ENCODE measurements at places on chromosomes 2 and 18. TPM values are rescaled to one million over a fixed set of nuclear protein-coding genes. Genes with fewer than 3 reads are reported as not detected.

Gene LIMS2
- 1.3 TPM for total RNA-seq

Gene SKOR2
- total RNA-seq: not detected

Gene ARHGEF33
- total RNA-seq: 1.4 TPM

Gene GNLY
- total RNA-seq: 0.24 TPM

Gene CCDC150
- total RNA-seq: 2.3 TPM

Gene CLASP1
- 27.4 TPM for total RNA-seq

Gene XDH
- 0.52 TPM for total RNA-seq

Gene NTSR2
- not detected for total RNA-seq

Gene ATG16L1
- 16.0 TPM for total RNA-seq

Gene FAM124B
- total RNA-seq: 0.26 TPM

Gene FBXO41
- total RNA-seq: 2.5 TPM

Gene CDK5R2
- not detected for total RNA-seq

Gene STEAP3
- total RNA-seq: 10.0 TPM

Gene NMUR1
- total RNA-seq: not detected

Gene PRKAG3
- total RNA-seq: 0.40 TPM

Gene NEU4
- not detected for total RNA-seq

Gene CFC1
- total RNA-seq: not detected

Gene HNMT
- total RNA-seq: 39.8 TPM

Gene MEP1B
- not detected for total RNA-seq

Gene TRAPPC12
- total RNA-seq: 75.2 TPM

Gene GKN1
- not detected for total RNA-seq

Gene ARHGAP25
- 1.4 TPM for total RNA-seq

Gene BOD1L2
- not detected for total RNA-seq

Gene CRACDL
- 0.24 TPM for total RNA-seq

Gene CRYBA2
- total RNA-seq: not detected

Gene FIGN
- 1.0 TPM for total RNA-seq

Measured in epithelial cell of alveolus of lung (primary cell).